ENCODE measurements at places on chromosomes 6 and 20. TPM values are rescaled to one million over a fixed set of nuclear protein-coding genes. Genes with fewer than 3 reads are reported as not detected.

DNA sequence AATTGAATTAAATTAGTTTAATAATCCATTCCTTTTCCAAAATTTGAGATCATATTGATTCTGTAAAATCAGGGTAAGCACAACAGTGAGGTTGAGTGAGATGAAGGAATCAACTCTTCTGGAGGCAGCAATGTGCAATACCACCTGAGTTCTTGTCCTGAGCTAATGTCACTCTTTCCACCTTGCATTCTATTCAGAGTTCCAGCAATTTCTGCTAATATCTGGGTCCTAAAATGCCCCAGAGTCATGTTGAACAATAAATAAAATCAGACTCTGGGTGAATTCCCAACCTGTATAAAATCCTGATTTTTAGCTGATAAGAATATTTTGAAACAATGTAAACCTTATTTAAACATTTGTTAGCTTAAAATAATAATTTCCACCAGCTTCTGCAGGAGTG is 590.8 kb upstream of the ADGRB3 start:
- no peak for DNase-seq

Gene GABRR1
- not detected for total RNA-seq

- DNase-seq: no peak
These were observed 142.6 kb downstream of the ADGRG6 start for GRCh38 chr6:142444376-142444775.

GRCh38 chr6:135002229-135002844 is 52.3 kb downstream of the HBS1L start:
- no peak for DNase-seq

DNA sequence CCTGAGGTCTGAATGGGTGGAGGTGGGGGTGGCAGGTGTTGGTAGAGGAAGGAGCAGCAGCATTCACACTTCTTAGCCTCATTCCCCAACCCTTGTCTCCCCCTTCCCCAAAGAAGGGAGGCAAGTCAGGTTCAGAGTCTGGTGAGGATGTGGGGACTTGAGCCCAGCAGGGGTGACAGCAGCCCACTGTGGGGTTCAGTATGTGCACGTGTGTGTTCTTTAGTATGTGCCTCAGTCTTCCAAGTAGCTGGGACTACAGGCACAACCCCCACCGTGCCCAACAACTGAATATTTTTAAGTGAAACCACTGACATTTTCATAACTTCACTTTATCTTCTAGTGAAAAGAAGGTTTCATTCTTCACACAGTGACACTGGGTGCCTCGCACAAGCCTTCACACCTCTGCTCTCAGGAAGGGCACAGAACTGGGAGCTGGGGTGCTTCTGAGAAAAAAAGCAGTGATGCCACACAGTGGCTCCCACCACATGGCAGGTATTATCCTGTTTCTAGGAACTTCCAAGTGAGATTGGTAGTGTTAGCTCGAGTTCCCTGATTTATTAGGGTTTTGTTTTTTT is 33.4 kb upstream of the PRELID3B start:
- no peak for DNase-seq

- DNase-seq: no peak
These were observed 135.2 kb upstream of the TAB2 start for GRCh38 chr6:149182262-149182661.

DNA sequence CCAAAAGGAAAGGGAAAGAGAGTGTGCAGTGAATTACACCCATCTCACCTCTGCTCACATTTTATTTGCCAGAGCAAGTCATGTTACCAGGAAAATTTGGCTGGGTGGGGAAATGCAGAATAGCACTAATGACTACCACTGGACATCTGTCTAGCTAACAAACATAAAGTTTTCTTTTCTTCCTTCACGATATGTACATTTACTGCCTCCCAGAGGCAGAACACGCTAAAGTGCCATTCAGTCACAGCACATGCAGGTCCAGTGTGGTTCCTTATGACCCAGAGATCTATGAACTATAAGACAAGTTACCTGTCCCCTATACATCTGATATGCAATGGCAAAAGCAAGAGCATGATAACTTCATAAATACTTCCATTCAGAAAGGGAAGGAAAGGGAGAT is 194.1 kb downstream of the OGFRL1 start:
- DNase-seq: no peak

DNA sequence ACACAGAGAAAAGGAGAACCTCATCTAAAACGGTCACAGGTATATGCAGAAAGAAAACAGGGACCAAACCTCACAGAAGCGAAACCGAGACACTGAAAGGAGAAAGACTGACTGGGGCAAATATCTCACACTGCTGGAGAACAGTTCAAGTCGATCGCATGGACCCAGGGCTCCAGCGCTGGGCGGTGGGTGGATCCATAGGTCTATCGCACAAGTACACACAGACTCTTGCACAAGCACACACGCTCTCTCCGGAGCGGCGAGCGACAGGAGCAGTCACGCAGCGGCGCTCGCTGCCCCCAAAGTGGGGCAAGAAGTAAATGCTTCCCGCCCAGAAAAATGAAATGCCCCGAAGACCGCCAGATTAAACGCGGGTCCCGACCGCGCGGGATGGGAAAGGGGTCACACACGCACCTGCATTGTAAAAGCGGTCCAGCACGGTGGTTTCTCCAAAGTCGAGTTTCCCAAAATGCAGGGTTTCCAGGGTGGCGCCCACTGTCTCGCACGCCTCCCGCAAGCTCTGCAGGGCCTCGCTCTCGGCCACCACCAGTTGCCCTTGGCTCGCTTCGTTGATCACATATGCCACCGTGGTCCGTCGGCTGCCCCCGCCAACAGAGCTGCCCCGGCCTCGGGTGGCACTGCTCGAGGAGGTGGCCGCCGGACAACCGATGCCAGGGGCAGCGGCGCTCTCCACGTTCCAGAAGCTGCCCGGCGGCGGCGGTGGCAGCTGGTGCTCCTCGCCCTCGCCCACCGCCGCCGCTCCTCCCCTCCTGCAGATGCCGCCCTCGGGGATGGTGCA is 782 bp downstream of the MAP3K5 start:
- DNase-seq: peak; percentile 48

Gene TFAP2A
- not detected for total RNA-seq

- no peak for DNase-seq
These were observed 6.8 kb downstream of the BPIFB6 start for GRCh38 chr20:33038243-33038642.

DNA sequence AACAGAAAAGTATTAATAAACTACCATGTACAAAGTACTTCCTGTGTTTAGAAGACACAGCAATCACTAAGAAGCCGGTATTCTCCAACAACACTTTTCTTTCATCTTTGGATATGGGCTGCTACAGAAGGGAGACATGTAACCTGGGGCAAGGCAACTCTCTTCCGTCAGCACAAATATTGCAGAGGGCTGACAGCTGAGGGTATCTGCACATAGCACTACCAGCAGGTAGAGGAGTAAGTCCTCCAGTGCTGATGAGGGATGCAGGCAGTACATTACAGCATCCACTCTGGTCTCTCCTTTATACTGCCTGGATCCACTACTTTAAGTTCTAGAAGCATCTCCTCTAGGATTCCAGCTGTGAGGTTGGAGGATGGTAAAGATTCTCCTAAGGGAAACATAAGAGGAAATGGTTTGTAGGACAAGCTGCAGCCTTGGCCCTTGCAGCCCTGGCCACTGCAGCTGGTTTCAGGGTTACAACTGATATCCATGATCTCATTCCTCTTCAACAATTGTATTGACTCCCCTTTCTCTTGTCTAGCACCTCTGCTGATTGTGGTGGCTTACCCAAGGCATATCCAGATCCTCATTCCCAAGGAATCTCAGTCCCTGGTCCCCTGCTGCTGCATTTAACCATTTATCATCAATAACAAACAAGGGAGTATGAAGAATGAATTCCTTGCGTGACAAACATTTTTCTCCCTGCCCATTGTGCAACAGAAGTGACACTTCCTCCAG is 110.7 kb upstream of the ADGRF1 start:
- no peak for DNase-seq

Gene HLA-DRB5
- 0.68 TPM for total RNA-seq

DNA sequence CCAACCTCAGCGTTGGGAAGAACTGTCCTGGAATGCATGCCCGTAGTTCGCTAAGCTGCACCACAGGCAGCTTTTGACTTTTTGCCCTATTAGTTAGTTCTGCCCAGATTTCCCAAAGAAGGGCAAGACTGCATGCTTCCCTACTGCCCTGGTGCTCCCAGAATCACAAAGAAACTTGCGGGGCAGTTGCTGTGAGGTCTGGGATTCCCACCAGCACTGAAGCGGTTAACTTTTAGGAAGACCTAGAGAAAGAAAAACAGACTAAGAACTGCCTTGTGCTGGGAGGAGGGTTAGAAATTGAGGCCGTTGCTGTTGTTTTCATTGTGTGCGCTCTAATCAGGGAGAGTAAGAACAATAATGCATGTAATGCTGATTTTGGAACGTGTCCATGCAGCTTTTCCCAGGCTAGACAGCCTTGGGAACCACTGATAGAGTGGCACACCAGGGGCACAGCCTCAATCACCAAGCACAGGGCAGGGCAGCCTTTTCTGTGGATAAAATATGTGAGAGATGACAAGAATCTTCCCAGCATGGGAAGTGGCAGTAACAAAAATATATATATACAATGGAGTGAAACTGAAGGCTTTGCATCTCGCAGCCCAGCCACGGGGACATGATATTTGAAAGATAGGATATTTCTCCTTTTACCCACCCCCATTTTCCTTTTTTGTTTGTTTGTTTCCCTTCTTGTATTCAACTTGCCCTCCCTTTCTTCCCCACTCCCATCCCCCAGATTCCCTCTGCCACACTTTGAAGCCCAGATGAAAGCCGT is 137.7 kb upstream of the HEY2 start:
- no peak for DNase-seq

DNA sequence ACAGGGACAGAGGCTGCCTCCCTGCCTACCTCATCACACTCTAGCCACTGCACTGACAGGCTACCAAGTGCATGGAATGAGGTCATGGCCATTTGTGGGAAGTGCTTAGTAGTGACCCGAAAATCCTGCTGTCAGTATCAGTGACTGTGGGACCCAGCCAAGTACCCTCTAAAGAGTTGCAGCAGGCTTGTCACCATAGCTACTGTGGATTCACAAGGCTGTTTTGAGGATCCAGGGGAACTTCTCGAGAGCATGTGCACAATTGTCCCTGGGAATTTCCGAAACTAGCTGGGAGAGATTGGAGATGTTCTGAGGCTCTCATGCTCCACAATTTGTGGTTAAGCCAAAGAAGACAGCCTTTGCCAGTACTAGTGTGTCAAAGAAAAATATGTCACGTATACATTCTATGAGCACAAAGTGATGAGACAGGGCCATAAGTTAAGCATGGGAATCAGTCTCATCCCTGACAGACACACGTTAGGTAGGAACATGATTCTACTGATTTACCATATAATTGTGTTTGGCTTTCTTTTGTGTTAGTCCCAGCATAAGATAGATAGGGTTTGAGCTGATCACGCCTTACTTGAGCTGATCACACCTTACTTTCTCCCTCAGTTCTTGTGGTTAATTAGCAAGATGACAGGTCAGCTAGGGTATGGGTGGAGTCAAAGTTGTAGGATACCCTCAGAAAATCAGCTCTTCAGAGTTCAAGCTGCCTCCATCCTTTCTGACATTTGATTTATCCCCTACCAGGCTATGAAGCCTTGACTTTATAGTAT is 42.6 kb upstream of the TMEM170B start:
- no peak for DNase-seq

- DNase-seq: no peak
These were observed 91.6 kb downstream of the PRND start for GRCh38 chr20:4813076-4813862.

- DNase-seq: no peak
These were observed 71.8 kb downstream of the FIG4 start for GRCh38 chr6:109762769-109763441.

DNA sequence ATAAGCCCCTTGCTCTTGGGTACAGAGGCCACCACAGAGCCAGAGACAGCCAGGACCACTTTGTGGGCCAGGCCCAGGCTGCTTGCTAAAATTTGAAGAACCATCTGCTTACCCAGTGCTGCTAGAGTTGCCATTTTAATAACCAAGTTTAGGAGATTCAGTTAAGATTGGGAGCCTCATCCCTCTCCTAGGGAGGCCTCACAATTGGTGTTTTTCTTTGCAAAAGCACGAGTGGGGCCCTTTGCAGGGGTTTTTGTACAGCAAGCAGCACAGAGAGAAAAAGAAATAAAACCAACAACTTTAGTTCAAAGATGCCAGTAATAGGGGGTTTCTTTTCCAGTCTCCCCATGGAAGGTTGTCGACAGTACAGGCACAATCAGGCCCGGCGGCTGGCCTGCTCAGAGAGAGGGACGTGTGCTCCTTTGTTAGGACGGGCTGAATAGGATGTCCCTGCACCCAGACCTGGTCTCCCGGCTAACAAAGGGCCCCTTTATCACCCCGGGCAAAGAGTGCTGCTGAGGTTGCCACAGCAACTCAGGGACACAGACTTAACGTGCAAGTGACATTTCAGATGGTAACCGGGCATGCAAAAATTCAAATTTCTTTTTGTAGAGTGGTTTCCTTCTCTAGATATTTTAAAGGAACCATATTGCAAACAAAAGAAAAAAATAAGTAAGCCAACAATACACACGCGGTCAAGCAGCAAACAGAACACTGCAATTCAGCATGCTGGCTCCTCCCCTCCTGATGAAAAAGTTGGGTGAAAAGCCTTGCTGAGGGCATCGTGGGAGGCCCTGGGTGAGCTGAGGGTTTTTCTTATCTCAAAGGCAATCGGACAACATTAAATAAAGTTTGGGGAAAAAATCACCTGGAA is 10.5 kb upstream of the TOX2 start:
- no peak for DNase-seq

DNA sequence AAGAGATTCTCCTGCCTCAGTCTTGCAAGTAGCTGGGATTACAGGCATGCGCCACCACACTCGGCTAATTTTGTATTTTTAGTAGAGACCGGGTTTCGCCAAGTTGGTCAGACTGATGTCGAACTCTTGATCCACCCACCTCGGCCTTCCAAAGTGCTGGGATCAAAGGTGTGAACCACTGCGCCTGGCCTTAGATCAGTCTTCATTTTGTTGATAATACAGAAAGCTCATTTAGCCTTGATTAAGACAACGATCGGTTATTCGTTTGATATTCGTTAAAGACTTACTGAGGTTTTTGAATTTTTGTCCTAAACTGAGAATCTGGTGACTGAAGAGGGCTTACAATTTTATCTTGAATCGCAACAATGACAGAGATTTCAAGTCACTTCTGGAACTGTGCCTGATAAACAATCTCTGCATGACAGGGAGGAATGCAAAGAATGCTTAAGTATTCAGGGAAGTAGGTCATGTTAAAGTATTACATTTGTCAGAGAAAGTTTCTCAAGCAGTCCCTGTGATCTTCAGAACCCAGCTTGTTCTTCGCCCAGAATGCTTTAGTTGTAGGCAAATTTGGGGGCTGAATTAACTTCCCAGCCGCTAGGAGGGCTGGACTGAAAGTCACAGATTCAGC is 14.8 kb downstream of the AKAP12 start:
- DNase-seq: no peak

Gene LIN28B
- total RNA-seq: not detected

Gene TBX18
- not detected for total RNA-seq

- DNase-seq: peak; percentile 47
These were observed 1.5 kb downstream of the BAK1 start for GRCh38 chr6:33578588-33579011.

DNA sequence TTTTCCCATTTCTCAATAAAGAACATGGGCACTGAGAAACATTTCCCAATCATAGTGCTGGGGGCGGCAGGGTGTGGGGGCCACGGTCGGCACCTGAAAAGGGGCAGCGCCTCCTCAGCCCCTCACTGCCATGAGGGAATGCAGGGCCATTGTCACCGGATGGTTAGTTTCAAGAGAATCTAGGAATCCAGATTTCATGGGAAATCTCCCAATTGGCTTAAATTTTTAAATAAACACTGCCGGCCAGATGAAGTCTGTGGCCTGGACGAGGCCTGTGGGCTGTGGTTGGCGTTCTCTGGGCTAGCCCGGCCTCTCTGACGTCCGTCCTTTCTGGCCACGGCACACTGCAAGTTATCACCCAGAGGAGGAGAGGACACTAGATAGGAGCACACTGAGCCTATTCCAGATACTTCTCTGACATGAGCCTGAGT is 25.6 kb downstream of the MANBAL start:
- no peak for DNase-seq
